Left lung (tissue), 14 donors: ENCODE measurements at places on chromosomes 3 and 15.

DNA sequence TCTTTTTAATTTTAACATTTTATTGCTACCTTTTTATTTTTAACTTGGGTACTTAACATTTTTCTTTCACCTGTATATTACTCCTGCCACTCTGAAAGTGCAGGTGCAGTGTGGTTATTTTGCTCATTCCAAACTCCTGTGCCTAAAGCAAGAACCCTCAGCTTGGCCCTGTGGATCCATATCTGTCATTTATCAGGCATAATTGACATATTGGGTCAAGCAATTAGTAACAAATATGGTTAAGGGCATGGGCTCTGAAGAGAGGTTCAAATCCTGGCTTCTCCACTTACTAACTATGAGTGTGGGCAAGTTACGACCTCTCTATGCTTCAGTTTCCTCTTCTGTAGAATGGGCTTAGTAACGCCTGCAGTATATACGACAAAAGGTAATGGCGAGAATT is 9.8 kb upstream of the VPS8 start:
- no peak for DNase-seq

- no peak for DNase-seq
Measured at GRCh38 chr15:81013396-81013929, 12.7 kb downstream of the TLNRD1 start.

DNA sequence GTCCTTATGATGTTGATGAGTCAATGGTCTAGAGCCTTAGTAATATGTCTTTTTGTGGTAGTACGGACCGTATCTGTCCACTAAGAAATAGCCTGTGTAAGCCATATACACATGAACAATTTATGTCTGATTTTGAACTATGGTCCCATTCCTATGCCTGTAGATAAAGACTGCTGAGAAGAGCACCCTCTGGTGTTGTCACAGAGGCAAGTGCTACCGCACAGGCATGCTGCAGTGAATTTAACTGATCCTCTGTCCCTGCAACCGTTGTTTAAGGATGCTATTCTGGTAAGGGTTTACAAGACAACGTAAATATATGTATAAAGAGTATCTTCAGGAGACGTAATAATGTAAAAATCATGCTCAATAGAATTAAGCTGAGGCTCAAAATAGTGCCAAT is 170.7 kb downstream of the UBE3A start:
- DNase-seq, result no peak

- DNase-seq, result no peak
Measured at GRCh38 chr3:67526246-67526645, 128.2 kb downstream of the SUCLG2 start.

DNA sequence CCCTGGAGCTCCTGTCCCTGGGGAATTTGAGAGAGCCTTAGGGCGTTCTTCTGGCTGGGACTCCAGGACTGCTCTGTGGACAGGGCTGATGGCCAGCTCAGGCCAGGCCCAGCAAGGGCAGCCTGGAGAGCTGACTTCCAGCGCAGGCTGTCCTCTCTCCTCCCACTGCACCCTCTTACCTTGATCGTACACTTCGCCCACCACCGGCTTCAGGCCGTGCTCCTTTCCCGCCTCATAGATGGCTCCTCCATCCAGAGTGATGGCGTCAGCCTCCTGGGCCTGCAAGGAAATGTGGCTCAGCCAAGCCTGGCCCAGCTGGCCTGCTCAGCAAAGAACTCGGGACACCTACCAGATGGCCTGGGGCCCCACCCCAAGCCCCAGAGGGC is 3.1 kb downstream of the MELTF start:
- no peak for DNase-seq

DNA sequence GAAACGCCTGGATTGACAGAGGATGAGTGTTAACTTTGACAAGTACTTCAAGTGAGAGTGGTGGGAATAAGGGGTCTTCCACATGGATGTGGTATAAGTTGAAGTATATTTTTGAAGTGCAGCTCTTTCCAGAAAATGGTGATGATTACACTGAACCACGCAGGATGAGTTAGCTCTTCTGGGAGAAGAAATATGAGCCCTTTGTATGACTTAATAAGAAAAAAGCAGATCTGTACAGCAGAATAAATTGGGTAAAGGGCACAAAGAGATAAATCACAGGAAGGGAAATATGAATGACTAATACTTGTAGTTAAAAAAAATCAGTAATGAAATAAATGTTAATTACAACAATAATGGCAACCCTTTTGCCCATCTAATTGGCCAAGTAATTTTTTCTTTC is 1.3 kb downstream of the CCR3 start:
- no peak for DNase-seq

- DNase-seq, result no peak
Measured at GRCh38 chr3:170480111-170480510, 61.4 kb downstream of the CLDN11 start.
